ENCODE measurements at places on chromosomes 7 and 10.

GRCh38 chr10:86300399-86300925, 66.1 kb downstream of the GRID1 start:
- no peak for DNase-seq

DNA sequence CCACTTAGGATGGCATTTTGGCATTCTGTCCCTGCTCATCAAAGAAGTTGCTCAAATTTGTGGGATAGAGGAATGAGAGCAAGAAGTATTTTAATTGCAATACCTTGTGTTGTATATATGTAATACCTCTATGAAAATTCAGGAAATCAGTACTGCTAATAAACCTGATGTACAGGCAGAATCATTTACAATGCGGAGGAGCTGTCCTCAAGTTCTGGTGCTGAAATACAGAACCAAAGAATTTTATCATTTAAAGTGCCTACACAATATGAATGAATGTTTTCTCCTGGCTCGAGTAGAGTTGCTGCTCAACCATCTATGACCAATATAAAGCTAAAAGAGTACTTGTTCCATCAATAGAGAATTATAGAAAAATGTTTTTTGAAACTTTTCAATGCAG, 305.8 kb downstream of the PLXNA4 start:
- no peak for DNase-seq

DNA sequence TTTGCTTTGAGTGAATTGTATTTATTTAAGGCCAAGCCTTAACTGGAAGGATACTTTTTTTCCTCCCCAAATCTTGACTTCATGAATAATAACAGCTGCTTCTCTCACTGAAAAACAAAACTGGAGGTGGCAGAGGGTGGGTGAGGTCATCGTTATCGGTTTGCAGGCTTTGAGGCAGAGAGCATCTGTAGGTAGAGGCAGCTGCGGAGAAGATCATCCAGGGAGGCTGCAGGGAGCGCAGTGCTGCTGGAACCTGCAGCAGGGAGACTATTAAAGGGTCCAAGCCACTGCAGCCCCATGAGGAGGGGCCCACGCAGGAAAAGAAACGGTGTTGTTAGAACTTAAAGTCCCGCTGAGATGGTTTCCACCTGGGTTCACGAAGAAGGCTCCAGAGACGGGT, 112.1 kb upstream of the SDK1 start:
- DNase-seq: no peak

- no peak for DNase-seq
These were observed 133.7 kb upstream of the CDK1 start for GRCh38 chr10:60644436-60645130.
